Naive thymus-derived CD4-positive, alpha-beta T cell (primary cell): ENCODE measurements at places on chromosomes 5 and 9. TPM values are rescaled to one million over a fixed set of nuclear protein-coding genes. Genes with fewer than 3 reads are reported as not detected.

- DNase-seq, result no peak
Measured at GRCh38 chr5:7902201-7902600, 33.3 kb downstream of the MTRR start.

Gene OTP
- not detected for total RNA-seq

- DNase-seq, result peak; percentile 16
Measured at GRCh38 chr9:89278997-89279739, 31.8 kb upstream of the CKS2 start.

GRCh38 chr5:163565931-163566608 lies 60.7 kb downstream of the MAT2B start:
- peak; percentile 13 for DNase-seq

GRCh38 chr5:169168280-169168679 lies 132.7 kb downstream of the SLIT3 start:
- no peak for DNase-seq

DNA sequence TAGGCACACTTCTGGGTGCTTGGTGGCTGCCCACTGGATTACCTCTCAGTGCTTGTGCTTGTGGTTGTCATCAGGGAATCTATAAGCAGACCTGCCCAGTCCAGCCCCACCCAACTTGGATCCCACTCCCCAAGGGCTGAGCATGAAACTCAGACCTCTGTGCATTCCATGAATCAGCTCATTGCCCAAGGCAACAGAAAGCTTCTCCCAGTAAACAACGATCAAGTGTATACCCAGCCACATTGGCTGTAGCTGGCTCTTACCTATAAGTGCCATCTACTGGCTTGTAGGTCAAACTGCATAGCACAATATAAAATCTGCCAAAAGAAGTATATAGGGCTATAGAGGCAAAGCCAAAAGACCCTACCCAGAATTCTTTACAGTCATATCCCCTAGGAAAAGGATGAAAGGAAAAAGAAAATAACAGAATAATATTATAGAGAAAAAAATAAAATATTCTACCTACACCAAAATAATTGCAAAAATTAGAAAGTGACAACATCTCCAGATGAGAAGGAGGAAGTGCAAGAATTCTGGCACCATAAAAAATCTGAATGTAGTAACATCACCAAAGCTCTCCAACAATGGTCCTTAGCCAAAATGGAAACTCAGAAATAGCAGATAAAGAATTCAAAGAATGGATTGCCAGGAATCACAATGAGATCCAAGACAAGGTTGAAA lies 321.0 kb upstream of the TRPC7 start:
- DNase-seq, result no peak

DNA sequence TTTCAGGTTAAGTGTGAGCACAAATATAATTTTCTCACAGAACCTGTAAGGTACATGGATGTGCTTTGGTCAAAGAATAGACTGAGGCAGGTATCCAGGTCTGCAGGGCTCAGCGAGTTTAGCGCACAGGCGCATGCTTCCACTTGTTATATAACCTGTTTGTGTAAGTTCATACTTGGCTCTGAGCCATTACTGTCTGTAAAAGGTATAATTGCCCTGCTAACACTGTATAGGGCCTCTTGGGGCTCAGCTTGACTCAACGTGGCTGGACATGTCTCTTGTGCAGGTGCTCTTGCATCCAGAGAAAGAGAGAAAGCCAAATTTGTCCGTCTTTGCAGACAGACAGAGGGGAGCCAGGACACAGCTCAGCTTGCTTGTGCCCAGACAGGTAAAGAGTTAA lies 759.6 kb downstream of the MTRR start:
- no peak for DNase-seq

Gene PLAC8L1
- total RNA-seq, result 0.88 TPM

- DNase-seq, result no peak
Measured at GRCh38 chr5:153672347-153673090, 182.0 kb downstream of the GRIA1 start.

- no peak for DNase-seq
Measured at GRCh38 chr5:125452991-125453390, 706.6 kb upstream of the ZNF608 start.

Gene FBXO4
- 15.0 TPM for total RNA-seq

DNA sequence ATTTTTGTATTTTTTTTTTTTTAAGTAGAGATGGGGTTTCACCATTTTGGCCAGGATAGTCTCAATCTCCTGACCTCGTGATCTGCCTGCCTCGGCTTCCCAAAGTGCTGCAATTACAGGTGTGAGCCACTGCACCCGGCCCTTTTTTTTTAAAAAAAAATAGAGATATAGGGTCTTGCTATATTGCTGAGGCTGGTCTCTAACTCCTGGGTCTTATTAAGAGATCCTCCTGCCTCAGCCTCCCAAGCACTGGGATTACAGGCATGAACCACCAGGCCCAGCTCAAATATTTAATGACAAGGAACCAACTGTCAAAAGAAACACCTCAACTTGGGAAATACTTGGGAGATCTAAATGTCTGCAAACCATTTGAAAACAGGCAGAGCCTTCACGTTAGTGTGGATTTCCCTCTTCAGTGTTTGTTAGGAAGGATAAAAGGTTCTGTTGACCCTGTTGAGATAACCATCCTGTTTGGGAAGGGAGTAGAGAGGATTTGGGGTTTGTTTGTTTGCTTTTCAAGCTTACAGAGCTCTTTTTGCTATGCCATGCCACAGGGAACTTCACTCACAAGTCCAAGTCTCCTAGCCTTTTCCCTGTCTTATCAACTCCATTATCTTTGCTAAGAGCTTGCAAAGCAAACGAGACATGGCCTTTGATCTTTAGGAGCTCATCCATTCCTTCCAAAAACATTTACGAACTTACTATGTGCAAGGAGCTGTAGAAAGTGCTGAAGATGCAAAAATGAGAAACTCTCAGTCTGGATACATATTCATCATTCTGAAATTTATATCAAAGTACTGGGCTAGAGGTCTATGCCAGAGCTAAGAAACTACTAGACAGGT lies 7.5 kb downstream of the FAXDC2 start:
- DNase-seq, result no peak

DNA sequence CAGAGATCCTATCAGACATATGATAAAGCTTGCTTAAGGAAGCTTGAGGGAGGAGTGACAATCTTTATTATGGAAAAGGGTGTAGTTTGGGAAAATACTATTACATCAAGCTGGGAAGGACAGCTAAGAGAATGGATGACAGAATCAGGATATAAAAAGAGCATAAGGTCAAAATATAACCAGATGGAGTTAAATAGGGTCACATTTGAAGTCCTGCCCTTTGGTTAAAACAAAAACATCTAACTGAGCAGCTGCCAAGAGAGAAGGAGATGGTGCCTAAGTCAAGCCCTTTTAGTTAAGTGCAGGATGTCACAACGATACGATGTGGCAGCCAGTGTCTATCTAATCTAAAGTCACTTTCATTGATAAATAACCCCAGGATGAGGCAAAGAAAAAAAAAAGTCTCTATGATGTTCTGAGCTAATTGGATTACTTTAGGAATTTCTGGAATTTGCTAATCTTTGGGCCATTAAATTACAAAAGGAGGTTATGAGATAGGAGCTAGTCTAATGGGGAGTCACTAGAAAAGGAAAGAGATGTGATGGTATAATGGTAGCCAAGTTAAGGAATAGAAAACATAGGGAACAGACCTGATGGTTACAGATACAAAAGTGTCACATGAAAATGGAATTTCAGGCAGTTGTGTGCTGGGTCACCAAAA lies 365.2 kb downstream of the PDE4D start:
- DNase-seq, result no peak

- no peak for DNase-seq
Measured at GRCh38 chr5:135357685-135358084, 41.3 kb downstream of the MACROH2A1 start.

DNA sequence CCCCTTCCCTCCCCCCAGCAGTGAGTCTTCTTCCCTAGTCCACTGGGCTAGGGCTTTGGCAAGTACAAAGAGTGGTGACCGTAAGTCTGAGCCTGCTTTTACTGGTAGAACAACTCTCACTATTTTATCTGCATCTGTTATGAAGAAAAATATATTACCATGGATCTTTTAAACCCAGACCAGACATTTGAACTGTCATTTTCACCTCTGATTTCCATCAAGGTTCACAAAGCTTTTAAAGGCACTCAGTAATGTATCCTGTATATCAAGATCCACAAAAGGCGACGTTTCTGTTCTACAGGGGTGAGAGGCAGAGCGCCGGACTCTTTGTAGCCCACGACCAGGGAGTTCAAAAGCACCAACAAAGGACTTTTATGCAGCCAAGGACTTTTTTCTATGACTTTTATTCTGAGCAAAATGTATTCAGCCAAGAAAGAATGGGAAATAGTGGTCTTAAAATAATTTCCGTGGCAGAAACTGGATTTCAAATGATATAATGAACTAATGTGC lies 388.3 kb downstream of the ANXA1 start:
- DNase-seq, result no peak

Gene ADCY2
- total RNA-seq, result not detected

GRCh38 chr5:79990205-79990597 lies 861 bp downstream of the MTX3 start:
- DNase-seq, result peak; percentile 40

- DNase-seq, result no peak
Measured at GRCh38 chr5:135740475-135740874, 94.0 kb upstream of the SLC25A48 start.

Gene PCSK5
- 24.8 TPM for total RNA-seq

- DNase-seq, result no peak
Measured at GRCh38 chr5:93924628-93925027, 183.2 kb upstream of the POU5F2 start.

DNA sequence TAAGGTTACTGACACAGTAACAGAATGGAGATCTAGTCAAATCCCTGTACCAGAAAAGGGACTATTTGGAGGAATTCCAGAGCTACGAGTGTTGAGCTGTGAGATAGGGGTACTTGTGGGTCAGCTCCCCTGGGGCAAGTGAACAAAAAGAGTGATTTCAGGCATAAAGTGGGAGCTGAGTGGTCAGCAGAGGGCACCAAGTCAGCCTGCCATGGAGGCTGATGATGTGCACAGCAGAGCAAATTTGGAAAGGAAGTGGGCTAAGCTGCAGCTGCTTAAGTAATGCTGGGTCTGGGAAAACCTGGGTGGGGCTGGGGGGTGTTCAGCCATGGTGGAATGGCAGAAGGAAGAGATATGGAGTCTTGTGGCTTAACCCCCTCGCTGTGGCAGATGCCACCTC lies 327.9 kb downstream of the NTRK2 start:
- no peak for DNase-seq

DNA sequence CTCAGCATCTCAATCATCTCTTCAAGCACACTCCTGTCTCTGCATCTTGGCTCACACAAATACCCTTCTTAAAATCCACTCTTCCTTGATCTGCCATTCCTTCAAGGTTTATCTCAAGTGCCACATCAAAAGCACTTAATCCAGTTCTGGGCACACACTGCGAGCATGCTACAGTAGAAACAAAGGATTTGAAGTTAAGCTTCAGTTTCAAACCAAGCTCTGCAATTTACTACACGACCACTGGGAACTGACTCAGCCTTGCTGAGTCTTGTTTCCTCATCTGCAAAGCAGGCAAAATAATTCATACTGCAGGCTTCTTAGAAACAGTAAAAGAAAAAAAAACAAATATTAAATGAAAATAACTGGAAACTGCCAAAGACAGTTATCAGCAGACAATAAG lies 50.5 kb upstream of the CTNNAL1 start:
- no peak for DNase-seq

GRCh38 chr9:126782053-126782388 lies 22.8 kb upstream of the ZBTB43 start:
- DNase-seq, result no peak

Gene RAPGEF1
- total RNA-seq, result 84.8 TPM

Gene CARD9
- 1.4 and 2.2 TPM in 2 replicates for total RNA-seq

DNA sequence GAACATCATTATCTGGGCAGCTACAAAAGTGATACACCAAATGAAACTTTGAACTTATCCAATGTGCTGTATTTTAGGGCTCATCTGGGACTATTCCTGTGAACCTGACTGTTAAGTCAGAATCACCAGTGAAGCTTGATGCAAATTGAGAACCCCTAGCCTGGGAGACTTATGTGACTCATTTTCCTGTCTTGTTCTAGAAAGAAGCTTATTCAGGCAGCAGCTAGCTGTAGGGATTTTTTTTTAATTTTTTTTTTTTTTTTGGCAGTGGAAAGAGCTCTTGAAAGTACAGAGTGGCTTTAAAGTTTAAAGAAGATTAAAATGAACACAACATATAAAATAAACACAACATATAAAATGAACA lies 81.1 kb upstream of the TNFAIP8 start:
- peak; percentile 79 for DNase-seq
